ENCODE measurements at places on chromosomes 6 and 20.

- peak; percentile 87 for DNase-seq
These were observed 26.5 kb upstream of the SH3BGRL2 start for GRCh38 chr6:79604583-79605037.

- no peak for DNase-seq
These were observed 16.3 kb downstream of the GTSF1L start for GRCh38 chr20:43710370-43711044.

GRCh38 chr20:51899674-51900073, 97.4 kb upstream of the SALL4 start:
- no peak for DNase-seq

- peak; percentile 11 for DNase-seq
These were observed 1228.2 kb upstream of the CITED2 start for GRCh38 chr6:140602431-140603248.

- no peak for DNase-seq
These were observed 112.9 kb downstream of the FOXO3 start for GRCh38 chr6:108673602-108674001.

Measured in iris pigment epithelial cell (primary cell).